ENCODE measurements at places on chromosomes 11 and 22.

DNA sequence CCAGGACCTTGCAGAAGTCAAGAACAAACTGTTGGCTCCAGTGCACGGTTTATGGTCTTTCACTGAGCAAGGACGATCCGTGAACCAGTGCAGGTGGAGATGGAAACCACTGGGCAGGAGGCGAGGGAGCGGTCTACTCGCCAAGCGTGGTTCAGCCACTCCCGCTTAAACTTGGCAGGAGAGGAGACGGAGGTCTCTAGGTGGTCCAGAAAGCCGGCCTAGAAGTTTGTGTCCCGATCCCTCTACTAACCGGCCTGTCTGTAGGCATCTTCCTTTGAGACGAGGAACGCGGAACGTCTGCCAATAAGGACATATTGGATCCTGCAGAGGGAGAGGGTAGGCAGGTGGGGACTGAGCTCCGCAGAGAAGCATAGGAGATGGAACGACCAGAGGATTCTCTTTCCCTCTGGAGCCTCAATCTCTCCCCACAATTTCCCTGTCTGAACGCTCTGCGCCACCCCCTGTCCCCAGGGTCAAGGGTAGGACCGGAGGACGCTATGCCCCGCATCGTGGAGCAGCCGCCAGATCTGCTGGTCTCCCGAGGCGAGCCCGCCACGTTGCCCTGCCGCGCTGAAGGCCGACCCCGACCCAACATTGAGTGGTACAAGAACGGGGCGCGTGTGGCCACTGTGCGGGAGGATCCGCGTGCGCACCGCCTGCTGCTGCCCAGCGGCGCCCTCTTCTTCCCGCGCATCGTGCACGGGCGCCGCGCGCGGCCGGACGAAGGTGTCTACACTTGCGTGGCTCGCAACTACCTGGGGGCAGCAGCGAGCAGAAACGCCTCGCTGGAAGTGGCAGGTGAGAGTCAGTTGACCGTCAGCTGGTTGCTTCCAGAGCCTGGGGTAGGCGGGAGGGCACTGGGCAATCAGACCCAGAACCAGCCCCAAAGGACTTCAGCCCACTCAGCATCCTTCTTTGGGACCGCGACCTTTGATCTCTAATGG lies 3.4 kb downstream of the ROBO3 start:
- no peak for DNase-seq

DNA sequence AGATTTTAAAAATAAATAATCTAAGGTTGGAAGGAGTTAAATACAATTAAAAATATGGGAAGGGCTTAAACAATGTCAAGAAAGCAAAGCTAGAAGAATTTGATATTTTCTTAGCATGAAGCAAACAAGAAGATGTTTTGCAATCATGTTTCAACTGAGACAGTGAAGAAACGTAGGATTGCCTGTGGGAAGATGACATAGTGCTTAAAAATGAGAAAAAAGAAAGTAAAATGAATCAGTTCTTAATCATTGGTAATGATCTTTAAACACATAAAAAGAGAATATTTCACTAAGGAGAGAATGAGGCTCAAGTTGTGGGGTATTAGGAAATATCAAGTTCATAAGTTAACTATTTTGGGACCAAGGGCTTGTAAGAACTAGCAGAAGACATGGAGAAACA lies 855.0 kb downstream of the METTL15 start:
- no peak for DNase-seq

DNA sequence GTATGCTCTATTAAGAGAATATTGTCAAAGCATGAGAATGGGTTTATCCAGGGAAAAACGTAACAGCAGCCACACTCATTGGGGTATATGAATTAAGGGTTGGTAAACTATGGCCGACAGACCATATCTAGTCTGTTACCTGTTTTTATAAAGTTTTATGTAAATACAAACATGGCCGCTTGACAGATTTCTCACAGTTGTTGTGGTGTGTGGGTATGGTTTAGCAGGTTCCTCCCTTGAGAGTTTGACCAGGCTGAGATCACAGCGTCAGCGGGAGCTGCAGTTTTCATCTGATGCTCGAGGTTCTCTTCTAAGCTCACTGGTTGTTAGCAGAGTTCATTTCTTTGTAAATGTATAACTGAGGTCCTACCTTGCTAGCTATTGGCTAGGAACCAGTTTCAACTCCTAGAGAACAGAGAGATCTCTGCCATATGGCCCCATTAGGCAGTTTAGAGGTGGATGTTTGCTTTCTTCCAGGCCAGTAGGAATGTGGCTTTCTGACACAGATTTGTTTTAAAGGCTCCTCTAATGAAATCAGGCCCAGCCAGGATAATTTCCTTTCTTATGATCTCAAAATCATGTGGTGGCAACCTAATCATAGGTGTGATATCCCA lies 45.5 kb upstream of the GRIK4 start:
- no peak for DNase-seq

GRCh38 chr11:20474882-20475517 lies 87.5 kb downstream of the PRMT3 start:
- no peak for DNase-seq

- DNase-seq: no peak
Measured at GRCh38 chr22:36464715-36465231, 16.7 kb downstream of the TXN2 start.

DNA sequence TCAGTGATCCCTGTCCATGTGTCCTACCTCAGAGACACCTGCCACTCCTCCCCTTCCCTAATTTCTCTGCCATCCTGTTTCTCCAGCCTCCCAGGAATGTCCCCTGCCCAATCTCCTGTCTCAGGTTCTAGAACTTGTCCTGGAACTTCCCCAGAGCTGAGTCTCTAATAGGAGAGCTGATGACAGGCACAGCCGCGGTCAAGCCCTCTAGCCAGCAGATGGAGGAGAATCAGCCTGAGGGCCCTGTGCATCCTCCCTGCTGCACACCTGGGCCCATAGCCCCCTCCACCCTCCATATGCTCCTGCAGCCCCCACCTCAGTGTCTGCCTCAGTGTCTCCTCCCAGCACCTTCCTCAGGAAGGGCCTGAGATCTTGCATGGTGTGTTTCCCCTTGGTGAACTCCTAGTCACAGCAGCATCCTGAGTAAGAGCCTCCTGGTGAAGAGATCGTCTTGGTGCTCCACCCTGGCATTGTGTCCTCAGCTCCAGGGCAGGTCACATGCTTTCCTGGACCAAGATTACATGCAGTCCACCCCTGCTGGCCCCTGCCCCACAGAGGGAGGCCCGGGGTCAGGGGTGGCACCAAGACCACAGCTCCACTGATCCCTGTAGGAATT lies 43.9 kb upstream of the VPREB1 start:
- no peak for DNase-seq

GRCh38 chr11:46845740-46846509 lies at the start of gene CKAP5:
Gene CKAP5 (minus strand): TSS chr11:46846280. CDS start chr11:46821231, 25,049 bp downstream.
- peak; percentile 77 for DNase-seq
